Adrenal gland (tissue), 19 donors: ENCODE measurements at places on chromosomes 12 and 14. TPM values are rescaled to one million over a fixed set of nuclear protein-coding genes. Genes with fewer than 3 reads are reported as not detected.

GRCh38 chr12:47717443-47718193, 7.7 kb downstream of the ENDOU start:
- peak; percentile 85 for DNase-seq
- no peaks in the 10 kb centered on the region for H3K36me3 ChIP-seq
- H3K4me1 ChIP-seq = peaks cover 24% of the 10 kb centered on the region
- H3K4me3 ChIP-seq = no peak overlapping the region

- no peaks in the 10 kb centered on the region for H3K27me3 ChIP-seq
- H3K4me1 ChIP-seq = peaks cover 23% of the 10 kb centered on the region
- peak; percentile 91 for DNase-seq
- H3K36me3 ChIP-seq = no peaks in the 10 kb centered on the region
Observed at GRCh38 chr12:124720681-124721500, 142.8 kb downstream of the SCARB1 start.

DNA sequence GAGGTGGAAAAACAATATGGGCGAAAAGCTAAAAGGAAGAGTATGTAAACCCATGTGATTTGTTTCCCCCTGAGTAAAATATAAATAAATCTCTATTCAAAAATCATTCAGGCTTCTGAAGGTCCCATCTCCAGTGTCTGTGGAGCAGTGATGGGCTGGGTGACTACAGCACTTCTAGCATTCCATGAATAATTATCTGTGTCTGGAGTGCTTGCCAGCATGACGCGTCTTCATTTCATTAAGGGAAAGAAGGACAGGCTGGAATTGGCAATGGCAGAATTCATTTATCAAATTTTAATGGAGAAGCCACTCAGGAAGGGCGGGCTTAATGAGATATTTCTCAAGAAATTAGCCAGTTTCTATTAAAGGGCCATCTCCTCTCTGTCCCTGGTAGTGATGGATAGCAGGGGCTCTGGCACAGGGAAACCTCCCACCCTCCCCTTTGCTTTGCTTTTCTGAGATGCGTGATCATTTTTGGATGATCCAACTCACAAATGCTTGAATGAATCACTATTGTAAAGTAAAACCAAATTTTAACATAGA, 916.3 kb upstream of the SEL1L start:
- no peak overlapping the region for H3K4me3 ChIP-seq
- H3K27ac ChIP-seq = no peak overlapping the region
- no peaks in the 10 kb centered on the region for H3K4me1 ChIP-seq
- H3K36me3 ChIP-seq = no peaks in the 10 kb centered on the region
- no peaks in the 10 kb centered on the region for H3K27me3 ChIP-seq

DNA sequence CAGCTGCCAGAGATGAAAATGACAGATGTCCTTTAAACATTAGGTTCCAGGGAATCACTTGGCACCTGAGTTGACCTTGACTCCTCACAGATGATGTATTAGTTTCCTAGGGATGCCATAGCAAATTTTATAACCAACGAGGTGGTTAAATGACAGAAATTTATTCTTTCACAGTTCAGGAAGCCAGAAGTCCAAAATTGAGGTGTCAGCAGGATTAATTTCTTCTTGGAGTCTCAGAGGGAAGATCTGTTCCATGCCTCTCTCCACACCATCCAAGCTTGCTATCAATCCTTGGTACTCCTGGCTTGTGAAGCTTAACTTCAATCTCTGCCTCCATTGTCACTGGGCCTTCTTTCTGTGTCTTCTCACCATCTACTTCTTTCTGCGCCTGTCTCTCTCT, 249.7 kb upstream of the BTG1 start:
- DNase-seq = no peak
- H3K27ac ChIP-seq = no peak overlapping the region
- peaks cover 13% of the 10 kb centered on the region for H3K4me1 ChIP-seq
- H3K36me3 ChIP-seq = no peaks in the 10 kb centered on the region
- no peak overlapping the region for H3K4me3 ChIP-seq

PRB2 gene
- total RNA-seq = not detected
